ENCODE measurements at places on chromosomes 11 and 22.

- no peak for DNase-seq
Observed at GRCh38 chr11:11844272-11844671, 2.5 kb downstream of the USP47 start.

GRCh38 chr11:24708616-24709015, 211.8 kb downstream of the LUZP2 start:
- no peak for DNase-seq

DNA sequence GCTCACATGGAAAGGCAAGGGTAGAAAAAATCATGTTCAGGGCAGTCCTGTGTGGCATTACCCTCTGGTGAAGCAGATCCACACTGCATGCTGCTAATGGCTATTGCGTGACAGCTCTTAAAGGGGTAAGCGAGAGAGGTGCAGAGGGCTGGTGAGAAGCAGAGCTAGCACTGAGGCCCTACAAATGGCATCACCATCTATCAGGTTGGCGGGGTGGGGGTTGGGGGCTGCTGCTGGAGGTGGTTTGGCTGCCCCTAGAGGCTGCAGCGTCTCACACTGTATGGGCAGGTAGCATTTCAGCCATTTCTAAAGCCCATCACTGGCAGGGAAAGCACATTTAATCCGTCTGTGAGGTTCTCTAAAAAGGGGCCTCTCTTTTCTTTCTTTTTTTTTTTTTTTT, 16.9 kb upstream of the TMA7B start:
- no peak for DNase-seq

GRCh38 chr22:19042285-19043120, 79.7 kb downstream of the DGCR2 start:
- no peak for DNase-seq

- DNase-seq, result no peak
Observed at GRCh38 chr11:769887-770641, 7.2 kb downstream of the GATD1 start.

GRCh38 chr22:44217346-44217745, 36.6 kb downstream of the PARVG start:
- DNase-seq, result no peak

GRCh38 chr11:121257976-121258375, 34.6 kb upstream of the SC5D start:
- DNase-seq, result no peak

- no peak for DNase-seq
Observed at GRCh38 chr11:34915136-34916014, 804 bp downstream of the APIP start.

GRCh38 chr11:1123970-1124369, 33.8 kb upstream of the MUC5AC start:
- DNase-seq, result no peak

DNA sequence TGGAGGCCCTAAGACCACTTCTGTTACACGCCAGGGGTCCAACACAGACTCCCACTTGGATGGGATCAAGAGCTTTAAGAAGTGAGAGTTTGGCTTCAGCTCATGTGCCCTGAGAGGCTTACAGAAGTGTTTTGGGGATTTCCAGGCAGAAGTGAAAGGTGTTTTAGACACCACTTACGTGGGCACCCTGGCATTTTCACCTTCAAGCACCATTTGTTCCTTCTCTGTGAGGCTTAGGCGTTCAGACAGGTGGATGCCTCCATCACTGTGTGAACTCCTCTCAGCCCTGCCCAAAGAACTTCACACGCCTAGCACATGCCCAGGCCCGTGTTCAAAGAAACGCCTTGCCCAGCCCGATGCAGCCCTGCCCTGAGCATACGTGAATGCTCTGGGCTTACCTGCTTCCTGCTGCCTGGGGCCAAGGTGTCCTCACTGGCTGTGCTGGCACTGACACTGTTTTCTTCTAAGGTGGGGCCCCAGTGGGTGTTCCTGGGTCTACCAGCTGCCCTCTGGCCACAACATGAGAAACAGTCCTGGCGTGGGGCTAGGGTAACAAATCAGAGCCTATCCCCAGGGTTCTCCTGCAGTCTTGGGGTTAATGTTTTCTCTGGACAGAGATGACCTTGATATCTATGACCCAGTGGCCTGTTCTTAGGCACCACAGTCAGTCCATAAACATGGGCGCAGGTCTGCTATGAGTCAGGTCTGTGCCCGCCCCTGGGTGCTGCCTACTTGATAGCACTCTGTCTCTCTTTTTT, 34.0 kb downstream of the AMPD3 start:
- DNase-seq, result peak; percentile 32

- DNase-seq, result no peak
Observed at GRCh38 chr11:102882389-102883024, 7.7 kb upstream of the MMP12 start.

DNA sequence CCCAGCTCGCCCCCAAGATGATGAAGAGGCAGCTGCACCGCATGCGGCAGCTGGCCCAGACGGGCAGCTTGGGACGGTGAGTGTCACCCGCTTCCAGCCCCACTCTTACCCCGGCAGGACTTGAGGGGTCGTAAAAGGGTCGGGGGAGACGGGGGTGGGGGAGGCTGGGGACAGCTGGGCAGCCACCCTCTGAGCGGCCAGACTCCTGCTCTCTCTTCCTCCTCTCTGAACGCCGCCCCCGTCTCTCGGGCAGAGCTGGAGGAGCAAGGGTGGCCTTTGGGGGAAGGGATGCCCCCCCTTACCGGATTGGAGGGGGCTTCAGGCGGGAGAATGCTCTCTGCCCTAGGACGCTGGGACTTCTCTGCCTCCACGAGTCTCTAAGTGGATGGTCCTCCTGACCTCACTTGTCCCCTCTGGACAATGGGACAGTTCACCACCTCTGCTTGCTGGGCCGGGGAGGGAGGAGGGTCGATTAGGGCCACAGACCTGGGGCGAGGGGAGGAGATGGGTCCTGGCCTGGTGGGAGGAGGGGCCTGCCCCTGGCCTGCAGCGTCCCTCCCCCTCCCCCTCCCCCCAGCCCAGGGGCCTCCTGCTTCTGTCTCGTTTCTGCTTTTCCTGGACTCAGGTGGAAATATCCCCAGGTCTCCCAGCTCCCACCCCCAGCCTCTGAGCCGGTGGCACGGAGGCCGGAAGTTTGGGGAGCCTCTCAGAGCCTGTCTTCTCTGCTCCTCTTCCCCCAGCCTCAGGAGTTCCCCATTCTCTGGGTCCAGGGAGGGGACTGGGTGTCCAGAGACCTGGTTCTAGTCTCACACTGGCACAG, 512 bp downstream of the SH3BP1 start:
- no peak for DNase-seq

DNA sequence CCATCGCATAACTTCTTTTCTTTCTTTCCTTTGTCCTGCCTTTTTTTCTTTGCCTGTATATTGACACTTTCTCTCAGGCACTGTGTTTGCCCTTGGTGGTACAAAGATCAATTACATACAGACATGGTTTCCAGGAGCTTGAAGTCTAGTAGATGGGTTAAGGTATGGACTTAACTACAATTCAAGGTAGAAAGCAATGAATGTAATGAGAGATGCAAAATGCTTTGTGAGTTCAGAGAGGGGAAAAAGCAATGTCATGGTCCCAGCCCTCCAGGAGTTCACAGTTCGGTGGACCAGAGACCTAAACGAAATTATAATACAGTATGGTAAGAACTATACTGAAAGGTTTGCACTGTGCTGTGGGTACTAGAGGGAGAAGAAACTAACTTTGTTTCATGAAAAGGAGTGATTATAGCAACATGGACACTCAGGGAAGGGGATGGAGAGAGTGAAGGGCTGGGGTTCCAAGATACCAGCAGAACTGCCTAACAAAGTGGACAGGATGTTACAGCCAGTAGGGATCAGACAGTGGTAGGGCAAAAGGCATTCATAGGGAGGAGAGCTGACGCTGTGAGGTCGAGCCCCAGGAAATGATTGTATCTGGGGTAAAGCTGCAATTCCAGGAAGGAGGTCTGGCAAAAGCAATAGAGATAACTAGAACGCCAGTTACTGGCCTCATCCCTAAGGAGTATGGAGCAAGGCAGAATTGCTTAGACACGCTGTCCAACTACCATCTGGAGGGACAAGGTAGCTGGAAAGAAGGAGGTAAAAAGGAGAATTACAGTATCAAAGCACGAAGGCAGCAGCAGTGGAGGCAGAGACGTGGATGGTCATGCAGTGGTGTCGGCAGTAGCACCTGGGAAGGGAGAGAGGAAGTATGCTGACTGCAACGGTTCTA, 158.3 kb upstream of the MTMR2 start:
- DNase-seq, result no peak

DNA sequence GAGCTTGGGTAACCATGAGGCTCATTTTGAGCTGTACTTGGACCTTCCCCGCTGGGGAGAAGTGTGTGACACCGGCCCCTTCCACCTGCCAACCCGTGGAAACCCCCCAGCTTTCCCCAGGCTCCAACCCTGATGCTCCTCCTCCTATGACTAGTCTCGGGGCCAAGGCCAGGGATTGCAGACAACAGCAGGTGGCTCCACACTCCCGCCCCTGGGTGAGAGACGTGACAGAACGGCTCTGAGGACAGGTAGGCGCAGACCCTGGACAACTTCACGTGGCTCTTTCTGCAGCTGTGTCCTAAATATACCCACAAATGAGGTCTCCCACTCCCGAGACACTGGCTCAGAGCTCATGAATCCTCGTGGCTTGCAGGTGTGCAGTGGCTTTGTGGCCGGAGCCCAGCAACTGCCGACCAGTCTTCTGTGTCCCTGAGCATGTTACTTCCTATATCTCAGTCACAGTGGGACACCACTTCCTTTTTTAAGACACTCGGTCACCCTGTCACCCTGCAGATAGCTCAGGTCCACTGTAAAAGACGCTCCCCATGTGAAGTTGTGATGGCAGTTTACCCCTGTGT, 55.2 kb downstream of the NECTIN1 start:
- no peak for DNase-seq

DNA sequence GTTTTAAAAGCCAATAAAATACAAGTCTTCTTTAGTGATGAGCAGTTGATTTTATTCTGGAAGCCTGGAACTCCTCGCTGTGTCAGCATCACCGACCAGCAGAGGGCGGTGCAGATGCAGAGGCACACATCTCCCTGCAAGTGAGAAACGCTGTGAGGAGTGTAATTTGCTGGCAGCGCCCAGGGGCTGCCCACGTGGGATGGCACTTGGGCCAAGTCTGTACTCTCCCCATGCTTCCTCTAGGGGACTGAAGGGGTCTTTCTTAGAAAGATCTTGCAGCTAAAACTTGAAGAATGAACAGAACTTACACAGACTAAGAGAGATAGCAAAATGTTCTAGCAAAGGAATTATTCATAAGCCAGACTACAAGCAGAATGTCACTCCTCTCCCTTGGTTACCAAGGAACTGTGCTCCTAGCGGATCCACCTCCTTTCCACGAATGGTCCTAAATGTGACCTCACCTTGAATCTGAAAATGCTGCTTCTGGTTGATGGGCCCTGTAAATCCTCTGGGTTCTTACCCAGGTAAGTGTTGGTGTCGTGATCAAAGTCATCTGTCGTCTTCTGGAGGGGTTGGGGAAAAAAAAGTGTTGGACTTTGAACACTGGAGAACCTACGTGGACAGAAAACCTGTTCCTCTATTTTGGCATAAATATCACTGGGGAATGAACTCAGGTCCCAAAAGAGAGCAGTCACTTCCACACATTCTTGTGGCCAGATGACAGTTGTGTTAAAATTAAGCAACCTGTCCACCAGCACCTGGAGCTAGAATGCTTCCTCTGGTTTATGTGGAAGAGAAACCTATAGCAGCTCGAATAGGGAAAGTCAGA, 31.8 kb downstream of the CNTF start:
- peak; percentile 66 for DNase-seq

DNA sequence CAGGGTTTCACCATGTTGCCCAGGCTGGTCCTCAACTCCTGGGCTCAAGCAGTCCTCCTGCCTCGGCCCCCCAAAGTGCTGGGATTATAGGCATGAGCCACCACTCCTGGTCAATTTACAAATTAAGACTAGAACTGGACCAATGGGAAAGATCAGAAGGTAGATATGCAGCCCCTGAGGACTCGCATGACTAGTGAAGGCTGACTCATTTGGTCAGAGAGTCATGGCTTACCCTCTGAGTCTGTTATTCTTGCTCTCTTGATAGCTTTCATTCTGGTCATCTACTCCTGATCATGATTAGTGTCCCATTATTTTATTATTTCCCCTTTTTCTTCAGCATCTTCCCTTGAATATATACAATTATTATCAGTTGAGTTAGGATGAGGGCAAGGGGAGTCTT, 2.7 kb upstream of the LDHAL6A start:
- no peak for DNase-seq

DNA sequence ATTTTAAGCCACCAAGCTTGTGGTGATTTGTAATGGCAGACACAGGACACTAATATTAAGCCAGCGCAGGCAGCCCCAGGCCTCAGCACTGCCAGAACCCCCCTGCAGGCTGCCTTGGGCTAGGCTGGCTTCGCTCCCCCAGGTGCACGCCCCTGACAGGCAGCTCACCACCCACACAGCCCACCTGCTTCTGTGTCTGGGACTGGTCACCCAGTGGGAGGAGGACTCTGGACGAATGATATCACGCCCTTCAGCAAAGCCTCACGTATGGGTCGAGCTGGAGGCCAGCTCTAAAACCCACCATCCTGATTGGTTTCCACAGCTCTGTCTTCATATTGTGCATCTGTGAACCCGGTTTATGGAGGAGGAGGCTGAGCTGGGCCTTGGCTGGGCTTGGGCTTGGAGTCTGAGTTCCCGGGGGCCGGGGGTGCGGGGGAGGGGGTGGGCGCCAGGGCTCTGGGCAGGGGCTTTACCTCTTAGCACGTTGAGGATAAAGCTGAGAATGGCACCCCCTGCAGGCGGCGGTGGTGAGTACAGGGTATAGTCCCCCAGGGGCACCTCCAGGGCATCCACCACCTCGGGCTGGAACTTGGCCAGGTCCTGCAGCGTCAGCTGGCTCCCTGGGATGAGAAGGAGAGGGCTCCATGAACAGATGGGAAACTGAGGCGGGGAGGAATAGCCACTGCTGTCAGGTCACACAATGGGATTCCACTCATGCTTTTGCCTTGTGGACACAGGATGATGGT, 13.8 kb downstream of the GGT5 start:
- peak; percentile 61 for DNase-seq

DNA sequence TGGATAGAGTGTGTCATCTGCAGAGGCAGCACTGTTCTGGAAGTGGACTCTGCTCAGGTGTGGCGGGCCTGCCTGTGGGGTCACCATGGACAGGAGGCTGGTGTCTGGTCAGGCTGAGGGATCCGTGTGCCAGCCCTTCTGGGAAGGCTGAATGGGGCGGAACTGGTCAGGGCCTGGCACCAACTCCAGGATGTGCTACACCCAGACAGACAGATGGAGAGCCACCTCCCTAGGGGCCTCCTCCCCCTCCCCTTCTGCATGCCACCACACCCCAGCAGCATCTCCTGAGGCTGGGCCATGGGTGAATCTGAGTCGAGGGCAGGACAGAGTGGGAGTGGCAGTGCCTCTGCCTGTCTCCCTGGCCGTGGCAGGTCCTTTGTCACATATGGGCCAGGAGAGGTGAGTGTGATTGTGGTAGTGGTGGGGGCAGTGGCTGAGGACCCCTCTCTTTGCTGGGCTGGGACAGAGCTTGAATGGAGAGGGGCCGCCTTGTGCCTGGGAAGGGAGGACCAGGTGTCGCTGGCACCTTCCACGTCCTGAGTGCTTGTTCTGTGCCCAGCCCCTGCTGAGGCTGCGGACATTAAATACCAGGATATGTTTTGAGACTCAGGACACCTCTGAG, 29.1 kb downstream of the ST3GAL4 start:
- no peak for DNase-seq

- no peak for DNase-seq
Observed at GRCh38 chr11:69429716-69430491, 51.6 kb upstream of the LINC01488 start.

All from hematopoietic multipotent progenitor cell treated with erythropoietin and hydrocortisone succinate and interleukin-3 and kit ligand, for 15 days (in vitro differentiated cells).